KBM-7 (cell line): ENCODE measurements at places on chromosomes 1 and 21.

DNA sequence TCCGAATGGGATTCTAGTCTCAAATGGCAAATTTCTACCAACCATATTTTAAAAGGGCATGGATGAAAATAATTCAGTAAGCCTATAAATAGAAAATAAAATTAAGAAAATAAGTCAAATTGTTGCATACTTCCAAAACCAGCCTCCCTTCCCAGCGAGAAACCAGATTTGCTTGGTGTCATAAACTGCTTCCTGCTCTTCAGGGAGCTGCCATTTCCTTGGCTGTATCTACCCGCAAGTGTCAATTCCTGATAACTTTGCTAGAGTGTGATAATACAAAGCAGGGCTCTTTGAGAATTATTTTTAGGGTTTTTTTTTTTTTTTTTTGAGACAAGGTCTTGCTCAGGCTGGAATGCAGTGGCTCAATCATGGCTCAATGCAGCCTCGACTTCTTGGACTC lies 62.3 kb downstream of the S1PR1 start:
- no peak for DNase-seq

DNA sequence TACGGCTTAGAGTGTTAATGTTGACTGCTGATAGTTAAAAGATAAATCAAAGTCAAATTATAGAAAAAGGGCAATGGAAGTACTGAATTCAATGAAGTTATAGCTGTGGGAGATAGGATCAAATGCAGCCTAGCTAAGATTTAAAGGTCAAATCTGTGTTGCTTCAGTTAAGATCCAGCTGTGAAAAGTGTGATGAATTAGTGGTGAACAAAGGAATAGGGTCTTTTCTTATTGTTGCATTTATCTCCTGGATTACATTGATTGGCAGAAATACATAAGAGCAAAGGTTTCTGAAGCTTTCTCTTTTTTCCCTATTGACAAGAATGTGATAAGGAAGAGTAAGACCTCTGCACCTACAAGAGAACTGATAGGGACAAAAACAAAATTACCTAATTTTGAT lies 1234.6 kb upstream of the ADGRL2 start:
- no peak for DNase-seq

GRCh38 chr21:37384416-37384815 lies 17.8 kb downstream of the DYRK1A start:
- no peak for DNase-seq

DNA sequence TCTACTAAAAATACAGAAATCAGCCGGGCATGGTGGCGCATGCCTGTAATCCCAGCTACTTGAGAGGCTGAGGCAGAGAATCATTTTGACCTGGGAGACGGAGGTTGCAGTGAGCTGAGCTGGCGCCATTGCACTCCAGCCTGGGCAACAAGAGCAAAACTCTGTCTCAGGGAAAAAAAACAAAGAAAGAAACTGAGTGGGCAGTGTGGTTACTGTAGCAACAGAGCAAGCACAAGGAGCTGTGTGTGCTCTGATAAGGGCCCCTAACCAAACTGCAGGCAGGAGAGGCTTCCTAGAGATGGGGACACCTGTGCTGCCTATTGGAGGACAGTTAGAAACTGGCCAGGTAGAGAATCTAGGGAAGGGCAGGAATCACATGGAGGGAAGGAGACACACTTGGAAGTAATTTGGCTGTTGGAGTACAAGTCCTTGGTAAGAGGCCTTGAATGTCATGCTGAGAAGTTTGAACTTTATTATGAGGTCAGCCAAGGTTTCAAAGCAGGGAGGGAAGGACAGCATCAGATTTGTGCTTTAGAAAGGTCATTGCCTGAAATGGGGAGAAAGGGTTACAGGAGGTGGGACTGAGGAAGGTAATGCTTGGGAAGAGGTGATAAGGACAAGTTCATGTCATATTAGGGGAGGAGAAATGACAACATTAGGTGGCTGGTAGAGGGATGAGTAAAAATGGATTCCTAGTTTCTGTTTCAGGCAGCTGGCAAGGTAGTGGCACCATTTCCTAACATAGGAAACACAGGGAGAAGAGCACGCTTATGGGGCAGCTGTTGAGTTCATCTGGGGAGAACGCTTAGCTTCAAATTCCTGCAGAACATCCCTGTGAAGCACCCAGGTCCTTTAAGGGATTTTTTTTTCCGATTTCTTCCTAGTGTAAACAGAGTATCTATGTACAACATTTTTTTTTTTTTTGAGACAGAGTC lies 69.2 kb upstream of the ARTN start:
- no peak for DNase-seq

DNA sequence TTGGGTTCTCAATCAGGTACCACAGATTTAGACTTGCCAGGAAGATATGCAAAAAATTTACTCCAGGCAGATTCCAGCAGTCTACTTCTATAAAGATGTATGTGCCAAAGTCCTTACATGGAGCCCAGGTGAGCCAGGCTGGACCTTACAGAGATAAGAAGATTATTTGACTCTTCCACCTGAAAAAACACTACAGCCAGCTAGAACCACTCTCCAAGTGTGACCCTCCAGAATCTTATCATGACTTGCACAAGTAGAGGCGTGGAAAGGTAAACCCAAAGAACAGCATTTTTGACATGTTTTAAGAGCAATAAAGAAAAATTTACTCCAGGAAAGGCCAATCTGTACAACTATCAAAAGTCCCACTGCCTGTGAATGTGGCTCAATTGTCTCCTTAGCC lies 146.8 kb upstream of the DPT start:
- no peak for DNase-seq

GRCh38 chr1:143699731-143700130 lies 272.1 kb downstream of the FAM72C start:
- no peak for DNase-seq

DNA sequence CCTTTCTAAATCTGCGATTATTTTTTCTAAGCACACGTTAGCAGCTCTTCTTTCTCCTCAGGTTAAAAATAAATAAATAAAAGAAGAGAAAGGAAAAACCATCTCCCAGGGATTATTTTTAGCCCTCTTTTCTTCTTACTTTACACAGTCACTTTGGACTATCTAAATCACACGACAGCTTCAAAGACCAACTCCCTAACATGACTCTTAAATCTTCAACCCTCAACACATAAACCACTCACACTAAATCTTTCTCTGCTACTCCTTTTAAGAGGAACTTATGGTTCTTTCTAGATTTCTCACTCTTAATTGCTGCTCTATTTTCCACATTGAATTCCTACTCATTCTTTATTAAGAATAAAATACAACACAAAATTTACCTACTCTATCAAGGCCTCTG lies 1095.0 kb upstream of the B3GALT2 start:
- no peak for DNase-seq

DNA sequence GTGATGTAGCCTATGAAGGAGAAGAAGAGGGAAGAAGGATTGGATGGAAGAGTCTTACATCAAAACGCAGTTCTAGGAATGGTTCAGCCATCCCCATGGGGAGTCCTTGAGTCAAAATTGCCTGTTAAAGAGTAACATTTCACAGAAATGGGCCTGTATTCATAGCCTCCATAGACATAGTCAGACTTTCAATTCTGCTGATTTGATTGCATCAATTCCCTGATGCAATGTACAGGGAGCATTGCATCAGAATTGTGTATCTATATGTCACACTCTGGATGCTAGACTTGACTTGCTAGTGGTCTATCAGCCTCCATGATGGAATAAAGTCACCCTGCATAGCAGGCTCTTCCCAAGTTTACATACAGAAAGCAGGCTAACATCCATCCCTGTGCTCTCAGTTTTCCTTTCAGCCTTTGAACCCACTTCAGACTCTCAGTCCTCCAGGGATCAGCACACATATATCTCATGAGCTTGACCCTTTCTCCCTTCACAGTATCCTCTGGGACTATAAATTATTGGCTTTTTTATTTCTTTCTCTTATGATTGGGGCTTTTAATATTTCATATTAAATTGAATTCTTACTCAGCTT lies 1111.7 kb upstream of the B3GALT2 start:
- DNase-seq, result no peak

DNA sequence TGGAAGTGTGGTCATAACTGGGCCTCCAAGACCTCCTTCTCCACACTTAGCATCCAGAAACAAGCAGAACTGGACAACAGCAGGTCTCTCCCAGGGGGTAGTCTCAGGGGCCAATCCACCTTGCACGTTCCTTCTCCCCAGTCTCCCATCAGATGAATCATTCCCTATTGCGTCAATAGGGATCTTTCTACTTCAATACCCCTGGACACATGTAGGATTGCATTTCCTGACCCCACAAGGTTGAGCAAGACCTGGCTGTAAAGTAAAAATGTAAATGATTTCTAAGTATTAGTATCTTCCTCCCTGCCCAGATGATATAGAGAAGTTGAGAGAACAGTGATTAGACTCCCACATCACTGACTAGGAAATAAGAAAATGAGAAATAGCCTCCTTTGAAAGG lies 224.5 kb upstream of the CSF3R start:
- no peak for DNase-seq

DNA sequence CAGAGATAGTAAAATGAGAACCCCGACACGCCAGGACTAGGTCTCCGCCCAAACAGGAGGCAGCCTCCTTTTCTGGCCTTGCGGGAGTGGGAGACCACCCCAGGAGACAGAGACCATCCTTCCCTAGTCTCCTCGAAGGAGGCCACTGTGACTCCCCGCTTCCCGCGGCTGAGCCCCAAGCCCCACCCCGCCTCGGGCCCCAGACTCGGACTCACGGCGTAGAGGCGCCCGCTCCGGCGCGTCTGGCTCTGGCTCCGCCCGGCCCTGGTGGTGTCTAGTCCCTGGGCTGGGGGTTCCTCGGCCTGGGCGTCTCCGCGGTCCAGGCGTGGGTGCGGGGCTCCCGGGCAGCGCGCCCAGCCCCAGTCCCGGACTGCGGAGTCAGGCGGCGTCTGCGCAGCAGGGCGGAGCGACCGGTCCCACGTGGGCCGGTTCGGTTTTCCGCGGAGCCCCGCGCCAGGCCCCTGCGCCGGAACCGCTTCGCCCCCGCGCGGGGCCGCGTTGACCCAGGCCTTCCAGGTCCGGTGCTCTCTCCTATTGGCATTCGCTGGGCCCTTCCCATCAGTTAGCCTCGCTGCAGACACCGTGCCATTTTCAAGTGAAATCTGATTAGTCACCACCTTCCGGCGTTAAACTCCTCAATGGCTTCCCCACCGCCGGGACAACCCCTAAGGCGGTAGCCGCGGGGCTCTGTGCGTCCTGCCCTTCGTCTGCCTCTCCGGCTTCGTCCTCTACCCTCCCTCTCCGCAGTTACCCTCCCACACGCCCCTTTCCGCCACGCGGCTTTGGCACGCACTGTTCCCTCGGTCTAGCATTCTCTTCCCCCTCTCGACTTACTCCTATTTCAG lies at the start of gene C1orf216:
TSS of gene C1orf216 (minus strand) at position 393 of the 845 bp plus-strand sequence. CDS start 2,563 bp downstream, outside the sequence.
- peak; percentile 90 for DNase-seq

- DNase-seq, result no peak
Observed at GRCh38 chr1:11156963-11157362, 32.2 kb upstream of the ANGPTL7 start.

- DNase-seq, result no peak
Observed at GRCh38 chr1:15953294-15953771, 22.6 kb downstream of the ZBTB17 start.

DNA sequence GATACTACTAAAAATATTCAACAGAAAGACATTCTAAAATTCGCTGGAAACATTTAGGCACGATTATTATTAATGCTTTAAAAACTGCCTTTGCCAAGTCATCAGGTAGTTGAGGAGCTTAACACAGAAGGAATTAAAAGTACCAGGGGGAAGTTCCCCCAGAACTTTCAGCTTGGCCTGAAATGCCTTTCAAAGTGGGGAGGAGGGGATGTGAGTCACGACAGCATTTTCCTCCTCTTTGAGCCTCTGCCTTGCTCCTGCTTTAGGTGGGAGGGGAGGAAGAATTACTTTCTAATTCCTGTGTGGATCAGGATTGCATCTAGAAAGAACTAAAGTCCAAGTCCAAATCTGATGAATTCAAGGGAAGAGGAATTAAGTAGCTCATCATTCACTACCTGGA lies 183.7 kb downstream of the CLIC6 start:
- no peak for DNase-seq

DNA sequence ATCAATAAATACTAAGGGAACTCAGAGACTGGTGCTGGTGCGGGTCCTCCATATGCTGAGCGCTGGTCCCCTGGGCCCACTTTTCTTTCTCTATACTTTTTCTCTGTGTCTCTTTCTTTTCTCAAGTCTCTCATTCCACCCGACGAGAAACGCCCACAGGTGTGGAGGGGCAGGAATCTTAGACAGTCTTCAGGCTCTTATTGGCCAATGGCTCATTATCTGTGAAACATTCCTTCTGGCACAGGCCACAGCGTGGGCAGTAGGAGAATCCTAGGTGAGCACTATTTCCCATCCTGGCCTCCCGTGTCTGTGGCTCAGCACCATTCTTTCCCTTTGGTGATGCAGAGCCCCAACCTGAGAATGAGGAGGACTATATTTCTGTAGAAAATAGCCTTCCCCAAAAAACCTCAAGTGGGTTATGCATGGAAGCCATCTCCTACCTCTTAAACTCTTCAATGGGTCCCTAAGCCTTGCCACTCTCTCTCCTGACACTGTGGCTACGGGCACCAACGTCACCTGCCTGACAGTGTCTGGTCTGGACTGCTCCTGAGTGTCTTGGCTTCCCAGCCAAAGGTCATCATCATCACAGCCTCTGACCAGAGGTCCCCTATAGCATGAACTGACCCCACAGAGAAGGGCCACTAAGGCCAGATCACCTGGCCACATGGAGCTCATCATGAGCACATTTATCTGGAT lies 6.2 kb upstream of the SLAMF1 start:
- no peak for DNase-seq

DNA sequence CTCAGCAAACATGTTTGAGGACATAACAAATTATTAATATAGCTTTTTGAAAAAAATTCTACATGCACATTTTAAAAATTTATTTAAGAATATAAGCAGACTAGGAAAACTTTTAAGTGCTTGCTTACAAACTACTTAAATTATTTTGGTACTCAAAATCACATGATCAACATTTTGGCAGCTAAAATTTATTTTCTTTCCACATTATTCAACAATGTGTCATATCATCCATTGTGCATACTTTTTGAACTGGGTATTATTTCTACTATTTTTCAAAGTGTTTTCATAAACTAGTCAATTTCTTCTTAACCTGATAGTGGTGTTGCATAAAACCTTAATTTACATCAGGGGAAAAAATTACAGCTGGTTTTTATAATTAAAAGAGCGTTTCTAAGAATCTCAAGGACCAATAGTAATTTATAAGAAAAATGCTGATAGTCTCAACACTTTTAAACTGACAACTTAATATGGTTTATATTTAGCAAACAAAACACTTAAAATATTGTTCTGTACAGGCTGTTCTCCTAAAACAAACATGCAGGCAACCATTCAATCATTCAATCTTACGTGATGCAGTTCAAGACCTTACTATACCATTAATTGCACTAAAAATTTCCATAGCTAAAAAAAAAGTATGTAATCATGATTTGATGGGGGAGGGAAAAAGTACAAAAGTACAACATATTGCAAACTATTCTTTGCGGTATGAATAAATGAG lies 105.0 kb downstream of the GPATCH2 start:
- DNase-seq, result no peak
